ENCODE measurements at places on chromosomes 2 and 18.

DNA sequence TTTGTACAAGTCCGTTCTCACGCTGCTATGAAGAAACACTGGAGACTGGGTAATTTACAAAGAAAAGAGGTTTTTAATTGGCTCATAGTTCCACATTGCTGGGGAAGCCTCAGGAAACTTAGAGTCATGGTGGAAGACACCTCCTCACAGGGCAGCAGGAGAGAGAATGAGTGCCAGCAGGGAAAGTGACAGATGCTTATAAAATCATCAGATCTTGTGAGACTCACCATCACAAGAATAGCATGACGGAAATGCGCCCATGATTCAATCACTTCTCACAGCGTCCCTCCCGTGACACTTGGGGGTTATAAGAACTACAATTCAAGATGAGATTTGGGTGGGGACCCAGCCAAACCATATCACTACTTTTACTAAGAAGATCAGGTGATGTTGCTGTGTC, 285.8 kb downstream of the TMX3 start:
- DNase-seq = no peak

DNA sequence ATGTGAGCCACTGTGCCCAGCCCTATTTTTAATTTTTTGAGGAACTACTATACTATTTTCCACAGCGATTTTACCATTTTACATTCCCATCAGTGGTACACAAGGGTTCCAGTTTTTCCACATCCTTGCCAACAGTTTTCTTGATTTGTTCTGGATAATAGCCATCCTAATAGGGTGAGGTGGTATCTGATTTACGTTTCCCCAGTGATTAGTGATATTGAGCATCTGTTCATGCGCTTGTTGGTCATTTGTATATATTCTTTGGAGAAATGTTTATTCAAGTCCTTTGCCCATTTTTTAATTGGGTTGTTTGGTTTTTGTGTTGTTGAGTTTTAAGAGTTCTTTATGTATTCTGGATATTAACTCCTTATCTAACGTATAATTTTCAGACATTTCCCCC, 20.8 kb downstream of the TTC39C start:
- DNase-seq = no peak

DNA sequence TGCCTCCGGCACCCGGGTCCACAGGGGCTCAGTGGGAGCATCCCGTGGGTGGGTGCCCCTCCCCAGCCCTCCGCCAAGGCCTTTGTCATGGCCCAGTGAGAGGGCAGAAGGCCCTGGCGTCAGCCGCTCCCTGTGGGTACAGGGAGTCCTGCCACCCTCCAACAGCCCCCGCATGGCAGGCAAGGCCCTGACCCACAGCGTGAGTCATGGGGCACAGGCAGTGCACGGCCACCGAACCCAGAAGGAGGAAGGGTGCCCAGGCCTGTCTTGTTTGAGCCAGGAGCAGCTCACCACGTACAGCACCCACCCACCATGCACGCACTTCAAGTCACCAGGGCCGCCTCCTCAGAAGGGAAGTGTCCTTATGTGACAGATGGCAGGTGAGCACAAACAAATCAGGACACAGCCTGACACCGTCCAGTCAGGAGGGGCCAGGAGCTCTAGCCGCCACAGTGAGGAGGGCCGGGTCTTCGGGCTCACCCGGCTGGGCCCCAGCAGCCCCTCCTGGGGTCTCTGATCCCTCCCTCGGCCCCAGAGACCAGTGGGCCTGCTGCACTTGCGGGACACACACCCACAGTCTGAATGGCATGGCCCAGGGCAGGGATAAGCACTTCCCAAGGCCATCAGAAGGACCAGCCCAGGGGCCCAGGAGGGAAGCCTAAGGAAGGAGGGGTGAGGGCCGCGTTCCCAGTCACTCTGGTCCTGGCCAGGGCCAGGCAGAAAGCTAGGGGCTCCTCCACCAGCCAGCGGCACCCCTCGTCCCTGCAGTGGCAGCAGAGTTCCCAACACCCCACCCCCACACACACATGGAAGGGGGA, 25.8 kb downstream of the BIN1 start:
- DNase-seq = no peak

GRCh38 chr2:162369551-162369950, 25.6 kb downstream of the GCA start:
- no peak for DNase-seq

- no peak for DNase-seq
Measured at GRCh38 chr2:66813525-66813924, 378.6 kb downstream of the MEIS1 start.

GRCh38 chr18:58046794-58047555, 2.9 kb downstream of the NEDD4L start:
- DNase-seq = no peak

DNA sequence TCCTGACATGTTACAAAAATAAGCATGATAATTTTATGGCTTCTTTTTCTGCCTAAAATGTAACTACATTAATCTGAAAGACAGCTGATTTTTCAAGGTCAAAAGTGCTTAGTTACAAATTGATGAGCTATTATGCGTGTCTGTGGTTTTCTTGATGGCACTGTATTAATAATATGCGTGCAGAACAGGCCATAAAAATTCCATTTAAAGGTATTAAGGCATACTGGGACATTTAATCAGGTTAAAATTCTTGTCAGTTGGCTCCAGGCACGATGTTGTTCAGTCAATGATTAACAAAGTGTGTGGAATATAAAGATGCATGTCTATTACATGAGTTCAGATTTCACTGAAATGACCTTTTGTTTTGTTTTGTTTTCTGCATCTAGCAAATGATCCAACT, 420.1 kb upstream of the ZNF804A start:
- DNase-seq = no peak

DNA sequence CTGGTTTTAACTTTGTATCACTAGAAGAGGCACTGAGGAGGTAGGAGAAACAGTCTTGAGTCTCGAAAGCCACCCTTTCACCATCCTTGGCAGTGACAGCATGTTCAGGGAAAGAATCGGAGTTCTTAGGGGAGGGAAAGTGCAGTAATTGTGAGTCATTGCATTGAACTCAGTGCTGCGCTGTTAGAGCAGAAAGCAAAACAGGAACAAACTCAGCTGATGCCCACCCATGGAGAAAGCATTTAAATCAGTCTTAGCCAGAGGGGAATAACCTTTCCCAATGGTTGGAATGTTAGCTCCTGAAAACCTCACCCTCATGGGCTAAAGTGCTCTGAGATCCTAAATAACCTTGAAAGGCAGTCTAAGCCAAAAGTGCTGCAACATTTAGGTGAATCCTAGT, 845.6 kb upstream of the CNTNAP5 start:
- no peak for DNase-seq

DNA sequence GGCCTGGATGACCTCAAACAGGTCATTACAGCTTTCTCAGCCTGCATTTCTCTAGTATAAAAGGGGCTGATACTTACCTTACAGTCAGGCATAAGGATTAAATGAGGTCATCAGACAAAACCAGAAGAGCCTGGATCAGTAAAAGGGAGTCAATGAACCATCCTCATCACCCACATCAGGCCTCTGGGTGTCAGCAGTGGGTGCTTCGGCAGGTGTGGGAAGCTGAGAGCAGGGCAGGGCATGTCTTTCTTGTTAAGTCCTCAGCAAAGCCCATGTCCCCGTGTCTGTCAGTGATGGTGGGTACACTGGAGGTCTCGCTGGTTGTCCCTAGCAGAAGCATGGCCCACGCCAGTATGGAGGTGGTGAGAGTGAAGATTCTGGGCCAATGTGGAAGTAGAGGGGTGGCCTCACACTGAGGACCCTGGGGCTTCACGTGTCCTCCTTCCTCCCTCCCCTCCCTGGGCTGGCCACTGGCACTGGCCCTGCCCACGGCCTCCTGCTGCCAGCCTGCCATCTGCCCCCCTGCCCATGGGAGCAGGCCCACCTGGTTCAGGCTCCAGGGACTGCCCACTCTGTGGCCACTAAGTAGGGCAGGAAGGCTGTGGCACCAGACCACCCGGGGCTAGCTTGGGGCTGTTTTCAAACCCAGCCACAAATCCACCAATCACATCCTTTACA, 4.4 kb downstream of the ADRA2B start:
- no peak for DNase-seq

DNA sequence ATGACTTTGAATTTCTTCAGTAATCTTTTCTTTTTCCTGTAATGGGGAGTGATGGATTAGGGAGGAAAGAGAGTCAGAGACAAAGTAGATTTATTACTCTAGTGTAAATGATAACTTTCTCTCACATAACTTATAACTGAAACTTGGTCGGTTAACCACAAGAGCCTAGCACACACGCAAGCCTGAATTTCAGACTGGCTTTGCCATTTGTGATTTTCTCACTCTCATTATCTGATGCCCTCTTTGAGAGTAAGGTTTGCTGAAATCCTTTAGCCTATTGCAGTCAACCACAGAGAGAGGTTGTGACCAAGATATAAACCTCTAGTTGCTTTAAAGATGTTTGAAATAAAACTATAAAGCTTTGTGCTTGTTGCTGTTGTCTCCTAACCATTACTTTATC, 117.9 kb upstream of the NETO1 start:
- DNase-seq = no peak

DNA sequence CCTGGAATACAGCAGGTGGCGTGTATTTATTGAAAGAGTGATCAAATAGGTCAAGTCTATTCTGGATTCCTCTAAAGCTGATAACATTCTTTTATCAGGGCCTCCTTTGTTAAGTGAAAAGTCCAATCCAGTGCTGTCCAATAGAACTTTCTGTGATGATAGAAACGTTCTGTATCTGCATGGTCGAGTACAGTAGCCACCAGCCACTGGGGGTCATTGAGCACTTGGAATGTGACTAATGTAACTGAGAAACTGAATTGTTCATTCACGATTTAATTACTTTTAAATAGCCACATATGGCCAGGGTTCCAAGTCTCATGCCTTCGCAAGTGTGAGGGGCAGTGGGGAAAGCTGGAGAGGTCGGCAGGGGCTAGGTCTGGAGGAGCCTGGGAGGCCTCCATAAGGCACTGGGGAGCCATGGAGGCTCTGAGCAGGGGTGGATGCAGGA, 20.5 kb downstream of the SH2D6 start:
- no peak for DNase-seq

GRCh38 chr2:166384774-166385173, 9.0 kb upstream of the SCN9A start:
- no peak for DNase-seq

DNA sequence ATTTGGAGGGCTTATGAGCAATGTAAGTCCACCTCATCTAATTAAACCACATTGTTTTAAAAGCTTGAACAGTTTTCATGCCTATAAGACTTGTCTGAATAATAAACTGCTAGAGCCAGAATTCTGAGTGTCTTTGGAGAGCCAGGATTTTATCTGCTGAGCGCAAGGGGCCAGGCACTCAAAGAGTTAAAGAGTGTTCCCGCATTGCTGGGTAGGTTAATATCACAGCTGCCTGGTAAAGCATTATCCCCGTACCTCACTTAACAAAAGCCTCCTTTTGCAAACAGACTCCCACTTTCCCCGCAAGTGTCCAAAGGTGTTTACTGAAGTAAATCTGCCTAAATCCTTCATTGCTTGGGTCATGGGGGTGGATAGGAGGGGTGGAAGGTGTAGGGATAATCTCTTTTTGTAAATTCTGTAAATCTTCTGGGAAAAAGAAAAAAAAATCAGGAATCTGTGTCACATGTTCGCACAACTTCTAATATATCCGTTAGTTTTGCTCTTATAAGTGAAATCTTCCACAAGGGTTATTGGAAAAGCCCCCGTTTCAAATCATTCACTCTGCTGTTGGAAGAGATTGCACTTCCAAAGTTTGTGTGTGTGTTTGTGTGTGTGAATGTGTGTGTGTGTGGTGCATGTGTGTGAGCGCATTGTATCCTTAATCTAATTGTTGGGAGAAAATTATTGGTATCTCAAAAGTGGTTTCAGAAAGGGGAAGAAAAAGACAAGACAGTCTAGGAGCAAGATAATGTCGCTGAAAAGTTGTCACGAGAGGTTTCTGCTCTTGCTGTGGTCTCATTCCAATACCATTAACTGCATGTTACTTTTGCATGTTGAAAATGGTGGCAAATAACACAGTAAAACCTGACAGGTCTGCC, 10.7 kb downstream of the ZEB2 start:
- no peak for DNase-seq

- DNase-seq = no peak
Measured at GRCh38 chr18:48462510-48462909, 53.3 kb upstream of the ZBTB7C start.

DNA sequence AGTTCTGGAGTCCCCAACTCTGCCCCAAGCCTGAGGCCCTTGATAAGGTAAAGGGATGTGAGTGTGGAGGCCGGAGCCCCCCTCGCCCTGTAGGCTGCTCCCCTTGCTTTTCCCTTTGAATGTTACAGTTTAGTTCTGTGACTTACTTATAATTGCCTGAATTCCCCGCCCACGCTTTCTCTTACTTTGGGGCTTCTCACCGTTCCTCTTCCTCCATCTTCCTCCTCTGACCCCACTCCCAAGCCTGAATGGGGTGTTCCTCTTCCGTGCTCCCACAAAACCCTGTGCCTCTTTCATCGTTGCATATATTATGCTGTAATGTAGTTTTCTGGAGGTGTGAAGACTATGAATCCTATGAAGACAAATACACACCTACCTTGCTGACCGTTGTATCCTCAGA, 15.0 kb upstream of the IL1RN start:
- DNase-seq = no peak

Measured in stimulated activated CD4-positive, alpha-beta T cell treated with anti-CD3 and anti-CD28 coated beads, TNF-alpha, amount 100 ng/mL, for 4 hours (primary cell).